ENCODE measurements at places on chromosomes 2 and 18.

DNA sequence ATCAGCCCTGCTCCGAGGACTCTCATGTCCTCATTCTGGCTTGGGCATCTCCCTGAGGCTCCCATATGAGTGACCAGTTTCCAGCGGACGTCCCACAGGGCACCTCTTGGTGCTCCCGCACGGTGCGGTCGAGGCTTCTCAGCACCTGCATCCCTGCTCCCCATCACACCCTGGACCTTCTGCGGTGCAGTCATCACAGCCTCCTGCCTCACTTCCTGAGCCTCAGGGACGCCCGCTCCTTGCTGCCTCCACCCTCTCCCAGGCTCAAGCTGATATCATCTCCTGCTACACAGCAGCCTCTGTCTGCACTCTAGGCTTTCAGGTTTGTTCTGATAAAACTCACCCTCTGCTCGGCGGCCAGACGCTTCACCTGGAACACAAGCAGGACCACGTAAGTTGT, 185.0 kb downstream of the TMEM18 start:
- DNase-seq: no peak

DNA sequence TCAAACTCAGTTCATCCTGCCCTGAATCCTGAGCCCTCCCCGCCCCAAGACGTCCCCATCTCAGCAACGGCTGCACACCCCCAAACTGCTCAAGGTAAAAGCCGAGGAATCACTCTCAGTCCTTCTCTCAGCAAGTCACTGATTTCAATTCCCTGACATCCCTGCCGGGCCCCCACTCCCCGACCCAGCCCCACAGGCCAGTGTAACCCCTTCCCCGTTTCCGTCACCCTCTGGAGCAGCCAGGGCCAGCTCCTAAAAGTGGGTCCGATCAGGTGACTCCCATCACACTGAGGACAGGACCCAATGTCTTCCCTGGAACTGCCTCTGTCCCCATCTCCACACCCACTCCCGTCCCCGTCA, 20.5 kb downstream of the SNORC start:
- no peak for DNase-seq

DNA sequence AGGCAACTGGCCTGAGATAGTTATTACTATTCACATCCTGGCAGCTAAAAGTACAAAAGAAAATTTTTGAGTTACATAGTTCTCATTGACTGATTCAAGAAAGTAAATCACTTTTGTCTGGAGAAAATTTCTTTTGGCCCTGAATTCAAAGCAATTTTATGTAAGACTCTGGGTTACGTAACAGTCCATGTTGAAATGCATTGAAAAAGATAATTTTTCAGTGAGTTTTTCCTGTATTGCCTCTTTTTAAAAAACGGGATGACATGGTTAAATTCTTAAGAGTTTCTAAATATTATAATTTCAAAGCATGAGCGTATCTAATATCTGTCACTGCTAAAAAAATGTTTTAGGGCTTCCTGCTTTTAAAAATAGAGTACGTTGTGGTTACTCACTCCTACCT, 72.7 kb downstream of the ANKRD12 start:
- no peak for DNase-seq

- DNase-seq: no peak
Measured at GRCh38 chr2:21261591-21261990, 137.8 kb downstream of the TDRD15 start.

DNA sequence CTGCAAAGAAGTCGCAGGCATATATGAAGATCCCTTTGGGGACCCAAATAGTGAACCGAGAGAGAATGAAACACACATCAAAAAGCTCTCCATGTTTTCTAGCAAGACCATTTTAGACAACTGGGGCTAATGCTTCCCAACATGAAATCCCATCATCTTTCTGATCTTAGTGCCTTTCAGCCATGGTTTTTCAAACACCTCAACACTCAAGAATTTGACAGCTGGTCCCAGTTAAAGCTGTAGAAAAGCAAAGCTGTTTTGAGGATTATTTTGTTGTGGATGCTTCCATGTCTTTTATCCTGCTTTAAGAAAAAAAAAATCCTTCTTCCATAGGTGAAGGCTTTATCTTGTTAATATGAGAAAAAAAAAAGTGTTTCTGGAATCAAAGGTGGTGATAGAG, 259.1 kb downstream of the STK39 start:
- DNase-seq: no peak
